Choroid plexus epithelial cell (primary cell): ENCODE measurements at places on chromosomes 5 and 9.

- no peak for DNase-seq
These were observed 31.2 kb upstream of the CRB2 start for GRCh38 chr9:123324767-123325183.

GRCh38 chr9:127923771-127924170, 6.8 kb downstream of the PIP5KL1 start:
- peak; percentile 83 for DNase-seq

DNA sequence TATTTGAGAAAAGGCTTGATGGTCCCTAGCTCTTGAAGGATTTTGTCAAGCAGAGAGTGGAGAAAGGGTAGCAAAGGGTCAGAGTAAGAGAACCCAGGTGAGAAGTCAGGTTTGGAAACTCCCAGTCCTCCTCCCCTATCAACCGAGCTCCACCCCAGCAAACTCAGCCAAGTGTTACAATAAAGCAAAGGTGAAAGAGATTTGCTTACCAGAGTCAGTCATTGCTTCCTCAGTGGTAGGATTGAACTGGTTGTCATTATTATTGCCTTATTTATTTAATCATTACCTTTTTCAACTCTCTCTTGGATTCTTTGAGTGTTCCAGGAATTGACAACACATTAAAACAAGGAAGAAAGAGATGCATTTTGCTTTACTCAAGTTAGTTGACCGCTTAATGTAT, 80.5 kb downstream of the RFK start:
- no peak for DNase-seq

DNA sequence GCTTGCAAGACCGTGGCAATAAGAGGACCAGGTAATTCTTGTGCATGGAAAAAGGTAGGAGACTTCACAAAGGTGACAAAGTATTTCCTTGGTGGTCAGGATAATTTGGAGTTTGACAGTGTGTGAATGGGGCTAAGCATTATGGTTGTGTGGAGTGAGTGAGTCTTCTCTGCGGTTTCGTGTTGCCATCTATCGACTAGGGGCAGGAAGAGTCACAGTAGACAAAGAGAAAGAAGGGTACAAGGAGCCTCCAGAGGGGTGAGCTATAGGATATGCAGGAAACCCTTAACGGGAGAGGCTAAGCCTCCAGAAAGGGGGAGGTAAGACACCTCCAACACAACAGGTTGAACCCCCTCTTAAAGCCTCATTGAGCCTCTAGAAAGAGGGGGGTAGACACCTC, 64.0 kb upstream of the RANBP6 start:
- no peak for DNase-seq

GRCh38 chr5:178279723-178280438, 47.3 kb upstream of the PHYKPL start:
- DNase-seq = peak; percentile 87

DNA sequence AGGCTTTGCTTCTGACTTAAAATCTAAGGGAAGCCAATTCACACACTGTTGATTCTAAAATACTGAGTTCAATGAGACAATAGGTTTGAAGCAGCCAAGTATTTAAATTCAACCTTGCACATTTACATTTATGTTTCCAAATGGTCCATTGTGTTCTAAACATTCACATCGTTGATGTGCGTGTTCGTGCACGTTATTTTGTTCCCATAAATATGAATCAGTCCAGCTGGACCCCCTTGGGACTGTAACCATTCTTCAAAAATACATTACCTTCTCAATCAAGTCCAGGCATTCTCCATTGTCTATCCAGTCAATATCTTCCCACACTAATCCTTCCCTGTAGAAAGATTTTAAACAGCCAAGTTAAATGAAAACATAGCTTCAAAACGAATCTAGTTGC, 146.4 kb upstream of the RETREG1 start:
- DNase-seq = no peak

- no peak for DNase-seq
These were observed 29.5 kb upstream of the MYORG start for GRCh38 chr9:34406219-34406618.

- peak; percentile 25 for DNase-seq
These were observed 43.5 kb upstream of the PCAT7 start for GRCh38 chr9:94511134-94511954.

DNA sequence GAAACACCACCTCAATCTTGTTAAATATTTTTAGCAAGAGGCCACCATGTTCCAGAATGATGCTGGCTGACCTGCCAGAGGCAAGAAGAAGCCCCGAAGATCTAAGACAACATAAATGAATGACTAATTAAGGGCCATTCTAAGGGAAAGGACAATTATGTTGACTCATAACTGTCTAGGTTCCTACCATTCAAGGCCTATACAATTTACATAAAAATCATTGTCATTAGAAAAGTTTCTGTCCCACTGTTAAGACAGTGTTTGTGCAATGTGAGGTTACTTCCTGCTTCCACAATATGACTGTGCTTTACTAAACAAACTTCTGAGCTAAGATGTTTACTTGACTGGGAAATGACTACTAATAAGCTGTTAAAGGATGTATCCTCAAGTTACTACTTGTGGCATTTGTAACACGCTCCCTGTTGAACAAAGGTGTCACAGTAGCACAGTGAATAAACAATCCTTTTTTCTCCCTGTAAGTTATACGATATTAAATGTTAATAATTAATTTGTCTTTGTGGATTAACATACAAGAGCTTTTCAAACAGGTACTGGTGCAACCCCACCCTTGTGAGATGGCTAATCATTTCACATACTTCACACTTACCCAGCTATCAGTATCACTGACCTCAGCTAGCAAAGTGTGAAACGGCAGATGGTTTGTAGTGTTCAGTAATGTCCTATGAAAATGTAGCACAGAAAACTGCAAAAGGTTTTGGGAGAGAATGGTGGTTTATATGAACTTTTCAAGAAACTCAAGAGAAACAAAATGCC, 195.8 kb downstream of the EFNA5 start:
- peak; percentile 19 for DNase-seq

DNA sequence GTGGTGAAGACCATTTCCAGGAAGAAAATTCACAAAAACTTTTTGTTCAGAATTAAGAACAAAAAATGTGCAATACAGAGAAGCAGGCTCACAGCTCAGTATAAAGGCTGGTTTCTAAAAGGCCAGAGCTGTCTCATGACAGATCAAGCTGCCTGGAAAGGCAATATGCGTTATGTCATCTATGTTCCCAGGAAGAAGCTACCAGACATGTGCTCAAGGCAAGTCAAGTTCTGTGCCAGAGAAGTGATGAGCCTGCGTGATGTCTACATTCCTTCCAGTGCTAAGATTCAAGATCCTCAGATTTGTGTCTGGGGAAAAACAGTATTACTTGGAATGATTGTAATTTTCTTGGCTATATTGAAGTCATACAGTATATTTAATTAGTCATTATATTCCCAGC, 104.3 kb downstream of the PDE4D start:
- DNase-seq = peak; percentile 86

GRCh38 chr9:82993856-82994605, 68.9 kb downstream of the RASEF start:
- no peak for DNase-seq

DNA sequence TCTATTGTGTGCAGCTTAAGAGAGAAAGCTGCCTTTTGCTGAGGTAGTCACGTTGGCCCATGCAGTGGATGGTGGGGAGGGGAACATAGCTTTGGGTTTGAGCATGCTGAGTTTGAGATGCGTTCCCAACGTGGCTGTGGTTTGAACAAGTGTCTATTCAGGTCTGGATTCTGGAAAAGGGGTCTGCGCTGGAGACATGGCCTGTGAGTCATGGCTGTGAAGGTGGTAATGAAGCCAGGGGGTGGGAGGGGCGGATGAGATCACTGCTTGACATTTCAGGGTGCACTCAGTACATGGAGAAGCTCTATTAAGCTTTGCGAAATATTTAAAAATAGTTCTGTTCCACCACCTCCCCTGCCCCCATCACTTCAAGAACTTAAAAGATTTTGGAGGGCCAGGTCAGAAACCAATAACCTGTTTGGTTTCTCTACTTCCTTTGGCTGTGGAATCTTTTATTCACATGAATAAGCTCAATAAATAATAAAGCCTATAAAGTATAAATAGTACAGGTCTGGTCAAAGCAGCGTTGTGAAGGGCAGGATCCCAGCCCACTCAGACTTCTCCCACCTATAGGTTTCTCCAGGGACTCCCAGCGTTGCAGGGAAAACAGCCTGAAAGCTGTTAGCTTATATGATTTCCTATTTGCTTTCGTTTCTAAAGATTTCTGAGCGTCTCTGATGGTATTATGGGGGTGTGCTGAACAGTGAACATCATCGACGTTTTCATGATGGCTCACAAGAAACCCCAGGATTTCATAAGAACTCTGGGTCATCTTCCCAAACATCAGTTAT, 189.9 kb downstream of the NSG2 start:
- no peak for DNase-seq

- no peak for DNase-seq
These were observed 73.7 kb upstream of the TNC start for GRCh38 chr9:115191667-115192066.

DNA sequence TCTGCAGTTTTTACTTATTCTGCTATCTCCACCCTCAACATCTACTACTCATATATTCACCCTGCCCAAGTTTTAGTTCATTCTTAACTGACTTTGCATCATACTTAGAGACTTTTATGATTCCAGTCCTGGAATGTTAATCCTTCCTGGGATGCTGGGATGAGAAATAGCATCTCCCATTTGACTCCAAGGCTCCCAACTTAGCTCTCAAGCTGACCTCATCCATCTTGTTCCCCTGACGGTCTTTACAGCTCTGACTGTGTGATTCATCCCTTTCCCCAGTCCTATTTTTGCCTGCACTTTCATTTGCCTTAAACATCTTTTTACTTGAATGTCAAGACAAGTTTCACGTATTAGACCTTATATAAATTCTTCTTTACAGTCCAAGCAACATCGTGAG, 297.8 kb downstream of the EPB41L4A start:
- no peak for DNase-seq
